Astrocyte (in vitro differentiated cells and primary cell): ENCODE measurements at places on chromosomes 13 and 19.
A peak's percentile ranks its signal among the peaks of the same experiment; 100 is the strongest.

GRCh38 chr13:60267498-60268202, 103.9 kb upstream of the DIAPH3 start:
- no peaks in the 10 kb centered on the region for H3K4me1 ChIP-seq
- H3K36me3 ChIP-seq: no peaks in the 10 kb centered on the region
- H3K27ac ChIP-seq: no peak overlapping the region

GRCh38 chr19:55353356-55353802, 1.1 kb downstream of the COX6B2 start:
- peak overlapping the region; percentile 17 for H3K4me3 ChIP-seq
- H3K27ac ChIP-seq: no peak overlapping the region

GRCh38 chr19:5680437-5681368, at the start of the genes HSD11B1L and MICOS13:
Gene HSD11B1L, plus strand, starts transcription at chr19:5681027. Its CDS starts 3,806 bp downstream, at chr19:5684833.
Gene MICOS13, minus strand, starts transcription at chr19:5680516. Its CDS starts 30 bp downstream, at chr19:5680486.
- H3K4me3 ChIP-seq: peak within 1 kb of the TSS; percentile 96
- no peaks in the 10 kb centered on the region for H3K27me3 ChIP-seq
- H3K4me1 ChIP-seq: no peaks in the 10 kb centered on the region
- peak within 1 kb of the TSS; percentile 75 for H3K27ac ChIP-seq
- DNase-seq: peak; percentile 95

DNA sequence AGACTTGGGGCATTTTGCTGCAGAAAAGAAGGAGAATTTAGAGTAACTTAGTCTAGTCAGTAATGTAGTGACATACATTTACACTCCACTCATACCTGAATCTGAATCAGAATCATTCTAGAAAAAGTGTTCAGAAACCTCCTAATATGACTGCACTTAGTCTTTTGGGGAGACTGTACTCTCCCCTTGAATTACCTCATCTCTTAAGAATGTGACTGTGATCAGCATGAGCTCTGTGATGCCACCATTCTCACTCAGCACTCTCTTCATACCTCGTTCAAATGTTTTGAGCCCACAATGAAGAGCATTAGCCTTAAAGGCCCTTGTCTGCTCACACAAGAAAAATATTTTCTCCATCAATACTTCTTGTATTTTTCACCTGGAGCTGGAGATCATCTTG, 229.4 kb downstream of the FGF14 start:
- no peak overlapping the region for H3K4me3 ChIP-seq
- H3K4me1 ChIP-seq: no peaks in the 10 kb centered on the region
- H3K36me3 ChIP-seq: no peaks in the 10 kb centered on the region

GRCh38 chr19:56269348-56269747, 3.2 kb upstream of the EDDM13 start:
- H3K36me3 ChIP-seq: no peaks in the 10 kb centered on the region
- H3K4me1 ChIP-seq: peaks cover 4% of the 10 kb centered on the region
- no peaks in the 10 kb centered on the region for H3K27me3 ChIP-seq
- DNase-seq: no peak

- DNase-seq: no peak
- H3K36me3 ChIP-seq: no peaks in the 10 kb centered on the region
- H3K4me1 ChIP-seq: peaks cover 28% of the 10 kb centered on the region
- no peaks in the 10 kb centered on the region for H3K27me3 ChIP-seq
- peak overlapping the region; percentile 29 for H3K4me3 ChIP-seq
Measured at GRCh38 chr19:16456652-16457194, 15.0 kb downstream of the EPS15L1 start.

- H3K27ac ChIP-seq: peak overlapping the region; percentile 41
- H3K4me1 ChIP-seq: peaks cover 43% of the 10 kb centered on the region
- no peak overlapping the region for H3K4me3 ChIP-seq
- DNase-seq: no peak
- H3K27me3 ChIP-seq: no peaks in the 10 kb centered on the region
Measured at GRCh38 chr13:98214707-98215106, 37.6 kb upstream of the RNF113B start.

GRCh38 chr19:42315024-42315423, 1.9 kb downstream of the TMEM145 start:
- no peak for DNase-seq
- H3K4me1 ChIP-seq: peaks cover 6% of the 10 kb centered on the region

DNA sequence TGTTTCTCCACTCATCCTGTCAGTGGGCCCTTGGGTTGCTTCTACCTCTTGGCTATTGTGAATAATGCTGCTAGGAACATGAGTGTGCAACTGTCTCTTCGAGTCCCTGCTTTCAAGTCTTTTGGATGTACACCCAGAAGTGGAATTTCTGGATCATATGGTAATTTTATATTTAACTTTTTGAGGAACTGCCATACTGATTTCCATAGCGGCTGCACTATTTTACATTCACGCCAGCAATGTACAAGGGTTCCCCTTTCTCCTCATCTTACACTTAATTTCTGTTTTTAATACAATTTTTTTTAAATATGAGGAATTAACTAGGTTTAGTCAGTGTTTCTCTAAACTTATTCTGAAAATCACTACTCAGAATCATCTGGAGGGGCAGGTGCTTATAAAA, 24.2 kb upstream of the SLC46A3 start:
- no peak overlapping the region for H3K27ac ChIP-seq
- H3K27me3 ChIP-seq: no peaks in the 10 kb centered on the region
- no peak overlapping the region for H3K4me3 ChIP-seq

GRCh38 chr13:113853518-113854237, 10.2 kb downstream of the GAS6 start:
- peaks cover 39% of the 10 kb centered on the region for H3K4me1 ChIP-seq
- H3K4me3 ChIP-seq: no peak overlapping the region
- H3K27ac ChIP-seq: no peak overlapping the region
- peaks cover 7% of the 10 kb centered on the region for H3K36me3 ChIP-seq
- no peak for DNase-seq
- H3K27me3 ChIP-seq: no peaks in the 10 kb centered on the region

- no peaks in the 10 kb centered on the region for H3K27me3 ChIP-seq
- H3K4me1 ChIP-seq: peaks cover 44% of the 10 kb centered on the region
- no peak overlapping the region for H3K4me3 ChIP-seq
Measured at GRCh38 chr19:54208784-54209057, 8.1 kb downstream of the RPS9 start.

DNA sequence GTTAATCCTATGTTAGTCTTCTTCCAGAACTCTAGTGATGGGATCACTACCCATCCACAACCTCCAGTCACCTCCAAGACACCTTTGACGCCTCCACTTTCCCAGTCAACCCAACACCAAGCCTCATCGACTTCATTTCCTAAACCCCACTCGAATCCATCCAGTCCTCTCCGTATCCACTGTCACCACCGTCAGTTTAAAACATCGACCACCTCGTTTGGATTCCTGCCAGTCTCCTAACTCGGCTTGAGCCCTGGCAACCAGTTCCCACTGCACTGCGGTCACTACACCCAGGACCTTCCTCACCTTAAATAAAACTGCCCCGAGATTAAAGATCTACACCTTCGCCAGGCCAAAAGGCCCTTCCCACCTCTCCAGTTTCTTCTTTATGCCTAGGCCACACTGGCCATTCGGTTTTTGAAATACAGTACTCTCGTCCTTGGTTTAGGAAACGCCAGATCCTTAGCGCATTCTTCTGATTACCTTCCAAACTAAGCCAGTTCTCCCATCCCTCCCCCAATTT, 1.2 kb downstream of the MTIF3 start:
- H3K36me3 ChIP-seq: no peaks in the 10 kb centered on the region
- H3K27me3 ChIP-seq: no peaks in the 10 kb centered on the region
- peak overlapping the region; percentile 91 for H3K27ac ChIP-seq
- no peak for DNase-seq
- H3K4me1 ChIP-seq: no peaks in the 10 kb centered on the region
- peak overlapping the region; percentile 99 for H3K4me3 ChIP-seq

GRCh38 chr13:27919934-27920676, at the start of gene PDX1:
Gene PDX1, plus strand, starts transcription at chr13:27920000. Its CDS starts 139 bp downstream, at chr13:27920139.
- H3K27ac ChIP-seq: no peak within 1 kb of the TSS
- H3K4me1 ChIP-seq: peaks cover 4% of the 10 kb centered on the region
- H3K36me3 ChIP-seq: no peaks in the 10 kb centered on the region
- DNase-seq: no peak
- H3K4me3 ChIP-seq: no peak within 1 kb of the TSS

DNA sequence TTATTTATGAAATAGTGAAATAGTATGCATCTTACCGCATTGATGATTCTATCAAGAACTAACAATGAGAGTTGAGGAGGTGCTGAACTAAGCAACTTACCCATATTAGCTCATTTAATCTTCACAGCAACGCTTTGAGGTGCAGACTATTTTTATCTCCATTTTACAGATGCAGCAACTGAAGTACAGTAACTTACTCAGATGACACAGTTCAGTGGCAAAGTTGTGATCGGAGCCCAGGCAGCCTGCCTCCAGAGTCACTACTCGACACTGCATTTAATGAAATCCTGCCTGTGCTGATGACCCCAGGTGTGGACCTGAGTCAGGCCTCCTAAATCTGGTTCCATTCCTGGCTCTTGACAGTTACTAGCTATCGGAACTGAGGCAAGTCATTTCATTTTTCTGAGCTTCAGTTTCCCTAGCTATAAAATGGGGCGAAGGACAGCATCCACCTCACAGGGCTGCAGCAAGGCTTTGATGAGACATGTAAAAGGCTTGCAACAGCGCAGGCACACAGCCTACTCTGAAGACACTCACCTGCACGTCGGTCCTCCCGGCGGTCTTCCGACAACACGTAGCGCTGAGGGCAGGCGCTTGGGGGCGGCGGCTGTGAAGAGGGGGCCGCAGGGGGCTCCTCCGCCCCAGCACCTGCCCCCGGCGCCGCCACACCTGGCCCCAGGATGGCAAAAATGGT, 1.5 kb downstream of the MYPOP start:
- no peaks in the 10 kb centered on the region for H3K36me3 ChIP-seq
- H3K4me3 ChIP-seq: peak overlapping the region; percentile 48
- no peak overlapping the region for H3K27ac ChIP-seq
- H3K4me1 ChIP-seq: peaks cover 9% of the 10 kb centered on the region

DNA sequence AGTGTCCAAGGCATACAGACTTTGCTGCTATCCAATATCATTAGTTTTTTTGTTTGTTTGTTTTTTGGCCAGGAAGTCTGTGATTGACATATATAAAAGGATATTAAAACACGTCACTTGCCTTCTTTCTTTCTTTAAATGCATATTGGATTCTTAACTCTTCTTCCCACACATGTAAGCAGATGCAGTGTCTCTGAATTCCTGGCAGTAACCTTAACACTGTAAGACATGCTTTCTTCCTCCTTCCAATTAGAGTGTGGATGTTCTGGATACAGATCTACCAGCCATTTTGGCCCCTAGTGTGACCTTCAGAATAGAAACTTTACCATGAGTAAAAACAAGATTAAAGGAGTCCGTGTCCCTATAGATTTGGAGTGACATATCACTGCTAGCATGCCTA, 967.4 kb upstream of the PRR20A start:
- DNase-seq: no peak
- H3K36me3 ChIP-seq: no peaks in the 10 kb centered on the region
- H3K27ac ChIP-seq: no peak overlapping the region

DNA sequence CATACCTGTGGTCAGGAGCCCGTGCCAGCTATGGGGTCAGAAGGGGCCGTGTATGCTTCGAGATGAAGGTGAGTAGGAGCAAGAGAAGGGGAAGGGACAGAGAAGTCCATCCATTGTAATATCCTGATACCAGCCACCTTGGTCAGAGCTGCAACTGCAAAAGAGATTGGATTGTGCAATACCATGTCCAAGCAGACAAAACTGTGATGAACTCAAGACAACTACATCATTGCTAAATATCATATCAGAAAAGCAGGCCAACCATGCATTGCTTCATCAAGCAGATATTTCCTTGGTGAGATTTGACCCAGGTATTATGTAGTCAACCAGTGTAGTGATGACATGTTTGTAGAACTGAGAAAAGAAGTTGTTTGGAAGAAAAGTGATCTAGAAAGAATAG, 12.1 kb downstream of the HNRNPUL1 start:
- no peak for DNase-seq
- no peak overlapping the region for H3K27ac ChIP-seq
- H3K4me1 ChIP-seq: no peaks in the 10 kb centered on the region
- H3K4me3 ChIP-seq: no peak overlapping the region
- H3K27me3 ChIP-seq: no peaks in the 10 kb centered on the region

GRCh38 chr19:51392701-51393100, 2.3 kb upstream of the C19orf84 start:
- no peak for DNase-seq
- H3K4me1 ChIP-seq: no peaks in the 10 kb centered on the region
- H3K4me3 ChIP-seq: no peak overlapping the region
- H3K36me3 ChIP-seq: no peaks in the 10 kb centered on the region
- no peaks in the 10 kb centered on the region for H3K27me3 ChIP-seq
- H3K27ac ChIP-seq: no peak overlapping the region

DNA sequence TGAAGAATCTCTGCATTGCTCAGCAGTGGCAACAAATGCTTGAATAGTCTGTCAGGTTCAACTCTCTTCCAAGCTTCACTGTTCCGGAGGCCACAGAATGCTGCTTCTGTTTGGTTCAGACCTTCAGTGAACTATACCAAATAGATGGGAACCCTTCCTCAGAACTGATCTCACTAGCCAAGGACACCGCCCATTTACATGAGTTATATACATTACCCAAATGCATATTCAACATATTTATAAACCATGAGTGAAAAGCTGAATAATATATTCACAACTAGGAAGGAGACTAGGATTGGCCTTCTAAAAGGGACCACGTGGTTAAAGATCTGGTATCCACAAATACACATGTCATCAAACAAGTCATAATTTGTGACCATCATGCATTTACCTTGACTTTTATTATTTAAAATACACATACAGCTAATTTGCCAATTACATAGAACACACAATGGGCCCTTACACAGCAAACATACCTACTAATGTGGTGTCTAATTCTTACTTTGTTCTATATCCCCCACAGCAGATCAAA, 49.3 kb downstream of the ENOX1 start:
- no peak overlapping the region for H3K27ac ChIP-seq
- H3K4me3 ChIP-seq: no peak overlapping the region
- H3K27me3 ChIP-seq: peaks cover 2% of the 10 kb centered on the region
- DNase-seq: no peak
- H3K36me3 ChIP-seq: no peaks in the 10 kb centered on the region

DNA sequence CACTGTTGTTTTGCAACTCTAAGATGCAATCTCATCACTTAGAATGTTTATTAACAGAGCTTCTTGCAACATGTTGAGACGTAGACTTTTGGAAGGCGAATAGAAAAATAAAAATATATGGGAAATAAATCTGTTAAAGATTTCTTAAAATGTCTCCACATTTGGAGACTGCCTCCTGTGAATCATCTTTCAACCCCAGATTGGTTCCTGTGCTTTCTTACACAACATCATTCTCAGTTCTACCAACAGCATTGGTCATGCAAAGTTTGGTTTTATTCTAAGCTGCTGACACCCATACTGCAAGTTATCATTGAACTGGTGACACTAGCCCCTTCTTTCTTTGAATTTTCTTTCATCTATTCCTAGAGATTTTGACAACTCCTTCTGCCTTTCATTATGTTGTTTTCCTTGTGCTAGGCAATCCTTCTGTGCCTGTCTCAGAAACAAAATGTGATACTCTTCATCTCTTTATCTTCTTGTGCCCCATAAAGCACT, 1.6 kb upstream of the IGFL3 start:
- no peak for DNase-seq
- no peak overlapping the region for H3K27ac ChIP-seq
- H3K4me3 ChIP-seq: no peak overlapping the region
- H3K27me3 ChIP-seq: no peaks in the 10 kb centered on the region

DNA sequence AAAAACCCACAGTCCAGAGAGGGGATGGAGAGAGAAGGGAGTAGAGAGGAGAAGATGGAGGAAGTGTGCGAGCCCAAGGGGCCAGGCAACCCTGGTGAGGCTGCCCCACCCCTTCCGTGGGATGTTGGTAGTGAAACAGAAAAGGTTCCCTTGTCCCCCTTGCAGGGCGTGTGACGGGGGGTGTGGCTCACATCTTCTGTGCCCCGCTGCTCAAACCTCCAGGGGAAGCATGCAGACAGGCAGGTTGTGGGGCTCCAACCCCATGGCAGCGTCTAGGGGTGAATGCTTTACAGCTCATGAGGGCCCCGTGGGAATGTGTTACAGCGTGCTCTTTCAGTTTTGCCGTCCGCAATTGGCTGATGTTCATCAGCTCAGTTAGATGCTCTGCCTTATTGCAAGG, 14.7 kb upstream of the EVI5L start:
- H3K4me1 ChIP-seq: no peaks in the 10 kb centered on the region
- no peak for DNase-seq
- H3K4me3 ChIP-seq: no peak overlapping the region
- H3K36me3 ChIP-seq: no peaks in the 10 kb centered on the region
- H3K27ac ChIP-seq: no peak overlapping the region
